ENCODE measurements at places on chromosomes 1 and 21.

DNA sequence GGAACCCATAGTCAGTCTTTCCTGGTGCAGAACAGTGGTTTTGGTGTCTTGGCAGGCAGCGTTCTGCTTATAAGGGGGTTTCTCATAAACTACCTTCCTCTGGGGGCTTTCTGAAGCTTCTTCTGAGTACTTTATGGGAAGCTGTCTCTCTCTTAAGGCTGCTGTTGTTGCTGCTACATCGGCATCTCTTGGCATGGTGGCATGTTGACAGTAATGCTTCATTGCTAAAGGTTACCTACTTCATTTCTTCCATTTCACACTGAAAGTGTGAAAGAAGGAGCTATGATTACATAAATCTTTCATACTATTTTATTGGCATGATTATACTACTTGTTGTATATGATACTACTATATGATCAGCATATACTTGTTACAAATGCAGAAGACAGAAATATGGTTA is 6.3 kb upstream of the MAP10 start:
- DNase-seq: no peak

- peak; percentile 87 for DNase-seq
These were observed 47.4 kb upstream of the OSBPL9 start for GRCh38 chr1:51569284-51570062.

DNA sequence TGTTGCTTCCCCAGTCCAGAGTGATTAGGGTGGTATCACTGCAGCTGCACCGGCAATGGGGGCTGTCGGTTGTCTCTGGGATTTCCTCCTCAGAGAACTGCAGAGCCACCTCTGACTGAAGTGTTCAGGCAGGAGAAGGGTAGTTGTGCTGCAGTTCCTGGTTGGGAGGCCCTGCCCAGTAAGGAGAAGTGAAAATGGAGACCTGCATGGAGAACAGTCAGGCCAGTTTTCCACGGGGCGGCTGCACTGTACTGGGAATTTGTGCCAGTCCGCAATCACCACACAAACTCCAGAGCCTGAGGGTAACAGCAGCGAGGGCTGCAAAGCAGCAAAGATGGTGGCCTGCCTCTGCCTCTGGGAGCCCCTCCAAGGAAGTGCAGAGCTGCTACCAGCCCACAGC is 58.1 kb upstream of the CCDC190 start:
- DNase-seq: no peak

GRCh38 chr1:160993544-160994193 is 27.3 kb downstream of the F11R start:
- DNase-seq: no peak

- DNase-seq: no peak
These were observed 10.6 kb upstream of the CAPZB start for GRCh38 chr1:19495799-19496526.

DNA sequence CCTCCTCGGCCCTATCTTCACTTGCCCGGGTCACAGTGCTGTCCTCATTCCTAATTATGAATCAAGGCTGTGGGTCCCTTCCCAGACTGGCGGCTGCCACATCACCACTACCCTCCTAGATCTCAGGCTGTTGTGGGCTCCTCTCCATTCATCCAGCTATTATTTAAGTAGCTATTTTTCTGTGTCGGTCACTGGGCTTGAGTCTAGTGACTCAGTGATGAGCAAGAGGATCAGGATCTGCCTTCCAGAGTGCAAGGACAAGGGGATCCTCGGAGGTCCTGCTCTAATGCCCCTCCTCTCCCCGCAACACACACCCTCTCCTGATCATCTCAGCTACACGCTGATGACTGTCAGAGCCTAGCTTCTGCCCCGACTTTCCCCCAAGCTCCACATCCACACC is 34.1 kb downstream of the CDCP2 start:
- no peak for DNase-seq

- DNase-seq: no peak
These were observed 41.0 kb downstream of the NPHP4 start for GRCh38 chr1:5950994-5951785.

DNA sequence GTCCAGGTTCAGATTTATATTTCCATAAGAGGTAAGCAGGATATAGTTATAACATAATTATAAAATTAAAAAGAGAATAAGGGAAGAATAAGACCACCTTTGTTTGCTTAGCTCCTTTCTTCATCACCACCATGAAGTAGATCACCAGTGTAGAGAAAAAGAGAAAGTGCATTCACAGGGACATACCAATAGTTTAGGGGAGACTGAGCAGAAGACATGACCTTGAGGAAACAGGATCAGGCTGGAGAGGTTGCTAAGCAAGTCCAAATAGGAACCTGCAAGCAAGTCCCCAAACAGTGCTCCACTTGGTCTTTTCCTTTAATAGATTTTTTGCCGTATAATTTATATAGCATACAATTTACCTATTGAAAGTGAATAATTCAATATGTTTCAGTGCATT is 63.0 kb downstream of the KCNT2 start:
- no peak for DNase-seq

DNA sequence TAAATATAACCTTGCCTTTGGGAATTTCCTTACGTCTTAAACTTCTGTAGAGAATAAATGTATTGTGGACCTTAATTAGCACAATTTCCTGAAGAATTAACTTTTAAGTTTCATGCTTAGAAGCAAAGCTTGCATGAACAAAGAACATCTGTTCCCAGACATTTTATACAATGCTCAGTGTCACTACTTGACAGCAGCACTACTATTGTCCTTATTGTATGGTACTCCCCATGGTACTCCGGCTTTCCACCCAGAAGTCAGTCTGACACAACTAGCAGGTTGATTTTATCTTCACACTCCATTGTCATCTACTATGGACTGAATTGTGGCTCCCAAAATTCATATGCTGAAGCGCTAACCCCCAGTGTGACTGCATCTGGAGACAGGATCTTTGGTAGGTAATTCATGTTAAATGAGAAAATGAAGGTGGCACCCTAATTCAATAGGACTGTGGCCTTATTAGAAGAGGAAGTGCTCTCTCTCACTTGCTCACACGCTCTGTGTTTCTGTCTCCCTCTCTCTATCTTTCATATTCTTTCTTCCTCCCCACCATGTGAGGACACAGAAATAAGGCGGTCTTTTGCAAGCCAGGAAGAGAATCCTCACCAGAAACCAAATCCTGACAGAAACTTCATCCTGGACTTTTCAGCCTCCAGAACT is 10.7 kb upstream of the OR2B11 start:
- no peak for DNase-seq

DNA sequence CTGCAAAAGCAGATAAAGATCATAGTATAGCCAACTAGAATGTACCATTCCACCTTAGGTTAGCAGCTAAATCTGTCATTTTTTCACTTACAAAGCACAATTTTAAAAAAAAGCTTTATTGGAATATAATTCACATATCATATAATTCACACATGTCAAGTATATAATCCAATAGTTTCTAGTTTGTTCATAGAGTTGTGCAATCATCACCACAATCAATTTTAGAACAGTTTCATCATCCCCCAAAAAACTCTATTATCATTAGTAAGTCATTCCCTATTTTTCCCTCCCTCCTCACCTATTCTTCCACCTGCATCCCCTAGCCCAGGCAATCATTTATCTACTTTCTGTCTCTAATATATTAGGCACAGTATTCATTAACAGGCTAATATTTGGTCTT is 32.0 kb upstream of the INSL5 start:
- no peak for DNase-seq

DNA sequence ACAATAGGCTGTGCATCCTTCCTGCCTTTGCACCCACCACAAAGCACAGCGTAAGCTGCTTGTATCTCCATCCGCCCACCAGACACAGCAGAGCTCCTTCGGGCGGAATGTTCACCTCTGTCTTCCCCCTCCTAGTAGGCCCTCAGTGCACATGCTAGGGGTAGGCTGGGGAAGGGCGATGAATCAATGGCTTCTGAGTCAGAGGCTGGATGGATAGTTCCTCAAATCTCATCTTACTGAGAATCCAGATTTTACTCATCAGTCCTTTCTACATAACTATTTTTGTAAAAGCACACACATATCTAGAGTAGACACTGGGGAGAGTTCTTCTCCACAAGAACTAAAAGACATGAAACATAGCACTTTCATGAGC is 73.8 kb downstream of the BCAR3 start:
- no peak for DNase-seq

- DNase-seq: no peak
These were observed 50.7 kb downstream of the SPATA17 start for GRCh38 chr1:217681806-217682205.

DNA sequence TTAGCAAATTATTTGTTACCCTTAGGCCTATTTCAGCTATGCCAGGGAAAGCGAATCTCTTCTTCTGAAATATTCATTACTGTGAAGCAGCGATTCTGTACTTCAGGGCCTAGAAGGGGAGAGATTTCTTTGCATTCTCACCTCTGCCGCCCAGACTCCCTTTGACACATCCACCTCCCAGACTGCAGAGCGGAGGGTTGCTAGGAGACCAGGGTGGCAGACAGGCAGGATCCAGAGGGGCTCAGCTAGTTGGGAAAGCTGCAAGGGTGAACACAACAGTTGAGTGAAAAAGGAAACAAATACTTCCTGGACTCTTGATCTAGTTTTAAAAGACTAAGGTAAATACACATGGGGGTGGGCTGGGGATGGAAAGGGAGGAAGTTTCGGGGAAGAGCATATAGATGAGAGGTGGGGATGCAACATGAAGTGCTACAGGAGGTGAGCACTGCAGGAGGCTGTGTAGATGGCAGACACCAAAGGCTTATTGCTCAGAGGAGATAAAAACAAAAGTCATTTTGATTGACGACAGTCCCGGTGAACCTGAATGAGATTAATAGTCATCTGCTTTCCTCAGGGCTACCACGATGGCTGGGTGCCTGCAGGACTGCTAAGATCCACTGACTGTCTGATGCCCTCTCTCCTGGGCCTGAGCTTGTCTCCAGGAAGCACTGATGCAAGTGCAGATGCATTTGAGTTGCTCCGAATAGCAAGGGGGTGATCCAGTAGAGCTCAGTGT is 26.4 kb upstream of the RAB3GAP2 start:
- DNase-seq: no peak

DNA sequence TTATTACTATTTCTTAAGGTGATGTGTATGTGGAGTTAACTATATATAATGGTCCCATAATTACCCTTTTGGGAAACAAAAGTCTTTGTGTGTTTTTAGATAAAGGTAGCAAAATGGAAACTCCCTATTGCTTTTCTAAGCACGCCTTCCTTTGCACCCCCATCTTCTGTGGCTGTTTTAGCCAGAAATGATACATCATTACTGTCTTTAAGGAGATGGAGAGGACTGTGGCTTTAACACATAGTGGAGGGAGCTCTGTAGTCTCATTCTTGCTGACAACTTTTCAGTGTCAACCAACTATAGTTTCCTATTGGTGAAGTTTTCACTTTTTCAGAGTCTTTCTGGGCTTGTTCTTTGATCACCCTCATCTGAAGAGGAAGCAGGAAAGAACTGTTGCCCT is 1.0 kb downstream of the APOBEC4 start:
- no peak for DNase-seq

- no peak for DNase-seq
These were observed 54.7 kb downstream of the MAP3K7CL start for GRCh38 chr21:29185172-29185571.

DNA sequence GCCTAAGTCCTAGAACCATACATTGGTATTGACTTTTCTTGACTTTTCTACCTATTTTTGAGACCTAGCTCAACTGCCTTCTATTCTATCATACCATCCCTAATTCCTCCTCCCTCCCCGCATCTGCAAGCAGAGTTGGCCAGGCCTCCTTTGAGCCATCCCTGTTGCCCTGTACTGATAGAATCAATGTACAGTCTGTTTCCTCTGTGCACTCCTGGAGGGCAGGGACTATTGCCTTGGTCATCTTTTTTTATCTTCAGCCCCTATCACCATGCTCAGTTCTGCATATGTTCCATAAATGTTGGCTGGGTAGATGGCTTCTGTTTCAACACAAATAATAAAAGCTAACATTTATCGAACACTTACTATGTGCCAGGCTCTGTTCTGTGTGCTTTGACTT is 4.0 kb upstream of the RGS16 start:
- no peak for DNase-seq

- no peak for DNase-seq
These were observed 163.4 kb upstream of the C1orf174 start for GRCh38 chr1:4063516-4063915.

DNA sequence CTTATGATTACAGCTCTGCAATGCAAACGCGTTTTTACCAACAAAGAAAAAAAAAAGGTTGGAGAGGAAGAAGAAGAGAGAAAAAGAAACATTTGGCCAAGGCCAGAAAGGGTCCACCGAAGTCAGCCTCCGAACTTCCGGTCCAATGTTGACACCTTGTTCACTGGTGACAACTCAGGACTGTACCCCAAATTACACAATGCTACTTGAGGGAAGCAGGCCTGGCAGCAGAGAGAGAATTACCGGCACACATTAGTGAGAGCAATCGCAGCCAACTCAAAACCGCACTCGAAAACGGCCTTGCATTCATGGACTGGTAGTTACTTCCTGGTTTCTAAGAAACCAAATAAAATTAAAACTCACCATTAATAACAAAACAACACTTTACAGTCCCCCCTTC is 652.5 kb downstream of the KIF26B start:
- no peak for DNase-seq

DNA sequence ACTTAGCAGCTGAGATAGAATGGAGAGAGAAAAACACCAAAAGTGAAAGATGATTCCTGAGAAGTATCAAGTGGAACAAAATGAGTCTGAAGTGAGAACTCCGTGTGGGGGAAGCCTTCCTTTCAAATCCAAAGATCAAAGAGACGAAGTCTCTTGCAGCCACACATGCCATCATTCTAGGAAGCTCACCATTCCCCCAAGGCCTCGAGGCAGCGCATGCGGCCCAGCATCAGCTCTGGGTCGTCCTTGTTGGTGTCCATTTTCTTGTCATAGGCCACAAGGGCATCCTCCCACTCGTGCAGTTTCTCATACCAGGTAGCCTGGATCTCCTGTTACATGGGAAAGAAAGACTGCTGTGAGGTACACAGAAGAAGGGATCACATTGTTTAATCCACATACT is 32.2 kb upstream of the ANGPTL7 start:
- DNase-seq: no peak

GRCh38 chr21:34965200-34966174 is 83.6 kb downstream of the RUNX1 start:
- DNase-seq: peak; percentile 64

- peak; percentile 76 for DNase-seq
These were observed 202.1 kb downstream of the NCAM2 start for GRCh38 chr21:21200103-21200938.

- no peak for DNase-seq
These were observed 1.1 kb upstream of the TRIM58 start for GRCh38 chr1:247855911-247856310.

GRCh38 chr1:94883691-94884090 is 43.2 kb downstream of the CNN3 start:
- no peak for DNase-seq

- DNase-seq: peak; percentile 60
These were observed at the start of gene CBR3 for GRCh38 chr21:36134803-36135390. TSS of gene CBR3 (plus strand) at chr21:36135079. CDS start at chr21:36135193, 114 bp downstream.

DNA sequence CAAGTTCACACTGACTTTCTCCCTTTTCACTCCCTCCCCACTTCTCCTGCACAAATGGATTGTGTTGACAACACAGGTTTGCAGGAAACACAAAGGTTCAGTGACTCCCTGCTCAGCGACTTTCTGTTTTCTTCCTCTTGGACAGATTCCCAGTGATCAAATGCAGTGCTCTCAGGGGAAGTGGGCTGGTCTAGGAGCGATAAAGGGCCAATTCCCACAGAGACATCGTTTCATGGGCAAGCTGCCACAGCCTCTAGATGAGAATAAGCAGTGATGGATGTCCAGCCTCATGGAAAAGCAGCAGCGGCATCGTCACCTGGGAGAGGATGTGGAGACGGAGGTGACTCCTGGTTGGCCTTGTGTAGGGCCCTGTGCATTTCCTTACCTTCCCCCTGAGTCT is 30.6 kb downstream of the FYB2 start:
- DNase-seq: no peak

GRCh38 chr1:53165408-53165961 is 23.0 kb upstream of the SLC1A7 start:
- DNase-seq: no peak
